T1000 (cell line): ENCODE measurements at places on chromosomes 12 and 14.

GRCh38 chr12:64882687-64883086 lies 58.2 kb downstream of the TBC1D30 start:
- no peak for DNase-seq

GRCh38 chr14:51302295-51303030 lies 62.4 kb downstream of the TMX1 start:
- no peak for DNase-seq

GRCh38 chr14:73633116-73634010 lies 11.4 kb upstream of the DNAL1 start:
- DNase-seq, result no peak

DNA sequence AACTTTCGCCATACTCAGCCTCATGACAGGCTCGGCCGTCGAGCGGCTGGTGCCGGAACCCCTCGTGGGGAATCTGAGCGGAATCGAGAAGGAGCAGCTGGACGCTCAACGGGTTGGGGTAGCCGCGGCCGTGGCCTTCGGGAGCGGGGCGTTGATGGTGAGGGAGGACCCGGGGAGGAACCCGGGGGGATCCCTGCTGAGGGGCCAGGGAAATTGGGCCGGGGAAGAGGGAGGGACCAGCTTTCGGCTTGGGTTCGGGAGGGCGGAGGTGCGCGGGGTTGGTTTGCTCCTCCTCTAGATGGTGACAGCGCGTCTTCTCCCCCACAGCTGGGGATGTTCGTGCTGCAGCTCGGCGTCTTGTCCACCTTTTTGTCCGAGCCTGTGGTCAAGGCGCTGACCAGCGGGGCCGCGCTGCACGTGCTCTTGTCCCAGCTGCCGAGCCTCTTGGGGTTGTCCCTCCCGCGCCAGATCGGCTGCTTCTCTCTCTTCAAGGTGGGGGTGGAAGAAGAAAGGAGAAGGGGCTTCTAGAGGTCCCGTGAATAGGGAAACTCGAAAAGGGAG lies 9.8 kb downstream of the ARHGEF25 start:
- no peak for DNase-seq

DNA sequence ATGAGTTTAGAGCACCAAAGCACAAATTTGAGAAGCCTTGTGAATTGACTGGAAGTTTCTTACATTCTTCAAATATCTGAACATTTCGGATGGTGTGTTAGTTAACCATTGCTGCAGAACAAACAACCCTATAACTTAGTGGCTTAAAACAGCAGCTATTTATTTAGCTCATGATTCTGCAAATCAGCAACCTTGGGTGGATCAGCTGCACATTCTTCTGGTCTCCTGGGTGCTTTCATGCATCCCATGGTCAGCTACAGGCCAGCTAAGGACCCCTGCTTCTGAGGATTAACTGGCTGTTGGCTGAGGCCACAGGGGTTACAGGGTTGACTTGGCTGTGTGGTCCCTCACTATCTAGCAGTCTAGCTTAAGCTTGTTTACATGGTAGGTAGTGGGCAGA lies 114.0 kb upstream of the HIF1A start:
- DNase-seq, result no peak

- no peak for DNase-seq
These were observed 86.6 kb downstream of the NTN4 start for GRCh38 chr12:95703986-95704385.
